ENCODE measurements at places on chromosomes 5 and 9.

DNA sequence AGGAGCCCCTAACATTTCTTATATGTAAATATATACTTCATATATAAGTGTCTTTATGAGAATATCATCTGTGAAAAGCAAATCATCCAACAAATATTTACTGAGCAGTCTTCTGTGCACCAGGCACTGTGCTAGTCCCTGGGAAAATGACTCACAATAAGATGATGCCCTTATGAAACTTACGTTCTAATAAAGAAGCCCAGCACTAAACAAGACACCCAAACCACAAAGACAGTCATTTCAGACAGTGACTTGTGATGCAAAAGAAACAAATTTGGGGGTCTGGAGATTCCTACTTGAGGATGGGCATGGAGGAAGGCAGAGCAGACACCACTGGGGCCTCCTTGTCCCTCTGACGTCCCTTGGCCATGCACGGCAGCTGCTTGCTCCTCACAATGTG is 30.6 kb upstream of the PPP1R2B start:
- H3K36me3 ChIP-seq, result no peaks in the 10 kb centered on the region
- no peak overlapping the region for H3K4me3 ChIP-seq
- no peak overlapping the region for H3K27ac ChIP-seq
- H3K27me3 ChIP-seq, result no peaks in the 10 kb centered on the region
- H3K4me1 ChIP-seq, result no peaks in the 10 kb centered on the region

GRCh38 chr9:19232823-19233194 is 2.3 kb downstream of the DENND4C start:
- peaks cover 32% of the 10 kb centered on the region for H3K4me1 ChIP-seq
- no peaks in the 10 kb centered on the region for H3K36me3 ChIP-seq
- H3K4me3 ChIP-seq, result peak overlapping the region; percentile 91
- no peak for DNase-seq
- peak overlapping the region; percentile 94 for H3K27ac ChIP-seq
- no peaks in the 10 kb centered on the region for H3K27me3 ChIP-seq

- H3K27me3 ChIP-seq, result no peaks in the 10 kb centered on the region
- no peak for DNase-seq
- no peak overlapping the region for H3K4me3 ChIP-seq
- H3K27ac ChIP-seq, result no peak overlapping the region
Measured at GRCh38 chr5:83507431-83507830, 35.9 kb downstream of the VCAN start.

- no peak for DNase-seq
- no peaks in the 10 kb centered on the region for H3K4me1 ChIP-seq
- no peaks in the 10 kb centered on the region for H3K27me3 ChIP-seq
- H3K36me3 ChIP-seq, result no peaks in the 10 kb centered on the region
- no peak overlapping the region for H3K4me3 ChIP-seq
Measured at GRCh38 chr5:45101146-45101545, 292.4 kb downstream of the MRPS30 start.

- no peak for DNase-seq
- H3K27ac ChIP-seq, result no peak overlapping the region
- H3K4me3 ChIP-seq, result no peak overlapping the region
- H3K27me3 ChIP-seq, result no peaks in the 10 kb centered on the region
- H3K4me1 ChIP-seq, result no peaks in the 10 kb centered on the region
Measured at GRCh38 chr5:130975847-130976246, 189.2 kb downstream of the HINT1 start.
